ENCODE measurements at places on chromosomes 16 and 17.

DNA sequence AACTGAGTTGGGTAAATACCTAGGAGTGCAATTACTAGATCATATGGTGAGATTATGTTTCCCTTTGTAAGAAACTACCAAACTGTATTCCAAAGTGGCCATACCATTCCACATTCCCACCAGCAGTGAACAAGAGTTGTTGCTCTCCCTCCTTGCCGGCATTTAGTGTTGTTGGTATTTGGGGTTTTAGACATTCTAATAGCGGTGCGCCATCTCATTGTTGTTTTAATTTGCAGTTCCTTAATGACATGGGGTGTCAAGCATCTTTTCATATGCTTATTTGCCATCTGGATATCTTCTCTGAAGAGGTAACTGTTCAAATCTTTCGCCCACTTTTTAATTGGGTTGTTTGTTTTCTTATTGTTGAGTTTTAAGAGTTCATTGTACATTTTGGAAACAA, 164.2 kb upstream of the LHX1 start:
- no peak for DNase-seq

DNA sequence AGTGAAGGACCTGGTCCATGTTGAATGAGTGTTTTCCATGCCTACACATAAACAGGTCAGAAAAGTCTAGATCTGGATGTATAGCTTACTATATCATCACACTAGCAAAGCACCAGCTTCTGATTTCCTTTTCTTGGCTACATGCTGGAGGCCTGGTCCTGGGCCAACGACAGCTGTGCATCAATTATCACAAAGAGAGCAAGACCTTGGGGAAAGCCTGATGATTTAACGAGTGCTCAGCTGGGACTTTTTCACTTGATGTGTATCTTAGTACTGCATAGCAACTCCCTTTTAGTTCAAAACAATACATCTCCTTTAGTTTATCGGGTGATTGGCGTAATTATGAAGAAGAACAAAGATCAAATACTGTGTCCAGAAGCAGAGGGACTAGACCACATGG, 358.2 kb downstream of the KIF2B start:
- DNase-seq = no peak

- peak; percentile 22 for DNase-seq
Measured at GRCh38 chr17:55576237-55576995, 65.2 kb upstream of the SMIM36 start.

DNA sequence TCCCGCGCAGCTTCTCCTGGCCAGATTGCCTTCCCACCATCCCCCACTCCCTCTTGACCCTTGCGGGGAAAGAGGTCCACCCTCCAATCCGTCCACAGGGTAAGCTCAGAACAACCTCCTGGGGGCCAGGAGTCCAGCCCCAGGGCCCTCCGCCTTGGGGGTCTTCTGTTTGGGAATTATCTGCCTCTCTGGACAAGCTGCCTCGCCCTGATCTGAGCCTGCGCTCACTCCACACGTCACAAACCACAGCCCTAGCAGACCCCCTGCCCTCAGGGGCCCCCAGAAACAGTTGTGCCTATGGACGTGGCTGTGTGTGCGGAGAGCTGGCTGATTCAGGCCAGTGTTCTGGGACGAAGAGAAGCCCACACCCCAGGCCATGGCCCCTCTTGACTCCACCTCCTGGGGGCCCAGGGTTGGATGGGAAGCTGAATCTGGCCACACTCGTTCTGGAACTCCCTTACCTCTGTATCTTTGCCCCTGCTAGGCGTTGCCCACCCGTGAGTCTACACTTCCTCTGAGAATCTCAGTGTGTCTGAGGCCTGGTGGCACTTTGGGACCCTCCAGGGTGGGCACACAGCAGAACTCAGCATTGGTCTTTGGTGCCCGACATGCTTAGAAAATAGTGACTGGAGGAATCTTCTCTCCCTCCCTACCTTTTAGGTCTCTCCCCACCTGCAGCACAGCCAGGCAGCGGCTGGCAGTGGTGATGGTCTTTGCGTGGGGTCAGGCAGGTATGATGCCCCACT, 119.9 kb upstream of the SMURF2 start:
- DNase-seq = no peak

GRCh38 chr17:36722121-36722902, 120.9 kb downstream of the MRM1 start:
- DNase-seq = no peak

GRCh38 chr17:44948315-44948795, 782 bp upstream of the KIF18B start:
- DNase-seq = no peak

DNA sequence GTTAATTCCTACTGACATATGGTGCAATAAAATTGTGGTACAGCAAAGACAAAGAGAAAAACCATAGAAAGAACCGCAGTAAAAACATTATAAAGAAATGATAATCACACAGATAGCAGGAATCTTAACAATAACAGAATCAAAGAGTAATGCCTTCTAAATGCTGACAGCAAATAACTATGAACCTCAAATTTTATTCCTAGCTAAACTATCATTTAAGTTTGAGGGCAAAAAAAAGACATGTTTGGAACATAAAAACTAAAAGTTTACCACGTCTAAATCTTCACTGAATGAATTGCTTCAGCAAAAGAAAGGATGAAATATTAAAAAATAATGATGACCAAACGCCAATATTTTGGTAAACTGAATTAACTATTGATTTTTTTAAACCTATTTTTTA, 135.8 kb downstream of the CPPED1 start:
- no peak for DNase-seq

DNA sequence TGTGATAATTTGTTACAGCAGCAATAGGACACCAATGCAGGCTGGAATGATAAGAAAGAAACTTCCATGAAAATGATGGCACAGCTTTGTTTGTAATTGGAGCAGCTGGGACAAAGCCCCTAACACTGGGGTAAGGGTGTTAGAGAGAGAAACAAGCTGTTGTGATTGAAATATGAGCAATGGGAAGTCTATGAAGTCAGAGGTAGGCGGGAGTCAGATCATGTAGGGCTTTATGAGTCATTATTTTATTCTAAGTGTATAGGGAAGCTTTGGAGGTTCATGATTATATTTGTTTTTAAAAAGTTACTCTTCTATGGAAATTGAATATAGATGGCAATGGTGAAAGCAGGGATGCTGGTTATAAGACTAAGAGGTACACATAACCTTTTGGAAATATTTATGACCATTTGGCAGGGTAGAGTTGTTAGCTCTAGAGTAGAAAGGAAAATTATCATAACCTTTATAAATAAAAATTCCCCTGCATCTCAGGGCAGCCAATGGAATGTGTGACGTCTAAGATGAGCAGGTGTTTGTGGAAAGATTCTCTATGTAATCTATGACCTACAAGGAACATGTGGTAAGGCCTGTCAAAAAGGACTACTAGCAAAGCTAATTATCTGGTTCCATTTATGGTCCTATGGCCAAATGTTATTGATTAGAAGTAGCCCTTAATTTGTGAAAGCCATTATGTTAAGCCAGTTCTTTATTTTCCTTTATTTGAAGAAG, 85.6 kb downstream of the KCNJ2 start:
- no peak for DNase-seq

GRCh38 chr16:85656351-85657266, 32.1 kb downstream of the GINS2 start:
- DNase-seq = no peak

- DNase-seq = no peak
Measured at GRCh38 chr17:14840616-14841231, 424.4 kb downstream of the PMP22 start.

- DNase-seq = no peak
Measured at GRCh38 chr16:70604407-70605282, 41.7 kb upstream of the IL34 start.

GRCh38 chr16:73499276-73499675, 451.3 kb upstream of the ZFHX3 start:
- no peak for DNase-seq

GRCh38 chr17:55208078-55208812, 56.5 kb upstream of the HLF start:
- no peak for DNase-seq

DNA sequence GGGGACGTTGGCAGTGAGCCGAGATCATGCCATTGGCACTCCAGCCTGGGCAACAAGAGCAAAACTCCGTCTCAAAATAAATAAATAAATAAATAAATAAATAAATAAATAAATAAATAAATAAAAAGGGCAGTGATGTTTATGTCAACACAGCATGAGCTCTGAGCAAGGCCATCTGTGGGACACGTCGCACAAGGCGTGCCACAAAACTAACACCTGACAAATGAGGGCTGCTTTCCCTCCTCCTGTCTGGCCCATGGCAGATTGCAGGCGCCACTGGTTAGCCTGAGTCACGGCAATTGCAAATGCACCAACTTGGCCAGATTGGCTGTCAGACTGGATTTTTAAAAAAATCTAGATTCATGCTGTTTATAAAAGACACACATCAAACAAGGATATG, 25.9 kb upstream of the SPNS3 start:
- DNase-seq = peak; percentile 33

Data from epithelial cell of prostate (primary cell).